Stimulated activated CD4-positive, alpha-beta T cell treated with anti-CD3 and anti-CD28 coated beads, Interleukin-15, amount 100 ng/mL, for 1 hour (primary cell): ENCODE measurements at places on chromosomes 5 and 9.

DNA sequence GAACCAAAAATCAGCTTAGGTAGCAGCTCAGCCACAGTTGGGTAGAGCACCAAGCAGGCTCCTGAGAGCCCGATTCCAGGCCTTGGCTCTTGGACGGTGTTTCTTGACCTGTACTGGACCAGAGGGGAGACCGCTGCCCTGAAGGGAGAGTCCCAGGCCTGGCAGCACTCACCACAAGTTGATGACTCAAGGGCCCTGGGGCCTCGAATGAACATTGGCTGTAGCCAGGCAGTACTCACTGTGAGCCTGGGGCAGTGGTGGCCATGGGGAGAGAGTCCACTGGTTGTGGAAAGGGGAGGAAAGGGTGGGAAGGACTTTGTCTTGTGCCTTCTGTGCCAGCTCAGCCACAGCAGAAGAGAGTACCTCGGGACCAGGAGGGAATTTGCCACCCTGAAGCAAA is 166.1 kb downstream of the EDIL3 start:
- no peak for DNase-seq

- no peak for DNase-seq
Observed at GRCh38 chr5:97820138-97820537, 637.1 kb upstream of the RIOK2 start.

DNA sequence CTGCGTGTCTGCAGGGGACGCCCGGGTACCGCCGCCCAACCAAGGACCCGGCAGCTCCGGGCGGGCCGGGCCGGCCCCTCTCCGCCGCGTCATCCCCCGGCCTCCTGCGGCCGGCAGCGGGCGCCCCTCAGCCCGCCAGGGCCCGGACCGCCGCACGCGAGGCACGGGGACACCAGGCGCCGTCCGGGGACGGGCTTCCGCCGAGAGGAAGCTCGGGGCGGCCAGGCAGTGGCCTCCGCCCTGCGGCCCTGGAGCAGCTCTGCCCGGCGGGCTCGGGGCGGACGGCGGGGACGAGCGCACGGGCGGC is 373 bp downstream of the FBXW5 start:
- DNase-seq = no peak

DNA sequence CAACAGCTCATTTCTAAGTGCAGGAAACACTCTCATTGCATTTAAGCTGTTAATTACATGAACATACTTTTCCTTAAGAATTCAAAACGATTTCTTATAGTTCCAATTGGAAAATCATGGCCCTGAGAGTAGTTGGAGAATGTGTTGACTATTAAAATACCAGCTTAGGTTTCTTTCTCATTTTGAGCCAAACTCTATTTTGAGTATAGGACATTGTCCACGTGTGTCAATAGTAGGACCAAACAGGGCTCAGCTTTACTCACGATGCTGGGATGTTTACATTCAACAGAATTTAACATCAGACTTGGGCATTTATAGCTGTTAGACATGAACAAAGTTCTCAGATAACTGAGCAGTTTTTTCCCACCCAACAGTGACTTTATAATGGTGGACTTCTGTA is 39.6 kb downstream of the ADCY2 start:
- DNase-seq = no peak

DNA sequence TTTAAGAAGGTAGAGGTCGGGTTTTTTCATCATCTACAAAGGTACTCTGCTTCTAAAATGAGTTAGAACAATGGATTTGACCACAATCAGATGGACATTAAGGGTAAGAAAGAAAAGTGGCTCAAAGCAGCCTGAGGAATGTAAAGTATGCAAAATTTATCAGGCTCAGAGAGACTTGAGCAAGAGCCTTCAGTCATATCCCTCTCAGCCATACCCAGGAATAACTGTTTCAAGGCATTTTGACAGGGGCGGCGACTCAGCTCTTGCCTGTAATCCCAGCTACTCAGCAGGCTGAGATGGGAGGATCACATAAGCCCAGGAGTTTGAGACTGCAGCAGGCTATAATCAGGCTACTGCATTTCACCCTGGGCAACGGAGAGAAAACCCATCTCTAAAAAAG is 38.8 kb upstream of the ANXA2R start:
- DNase-seq = no peak

GRCh38 chr5:160339406-160340130 is 27.2 kb upstream of the CCNJL start:
- DNase-seq = no peak

GRCh38 chr5:147963948-147964693 is 57.8 kb upstream of the C5orf46 start:
- DNase-seq = no peak

DNA sequence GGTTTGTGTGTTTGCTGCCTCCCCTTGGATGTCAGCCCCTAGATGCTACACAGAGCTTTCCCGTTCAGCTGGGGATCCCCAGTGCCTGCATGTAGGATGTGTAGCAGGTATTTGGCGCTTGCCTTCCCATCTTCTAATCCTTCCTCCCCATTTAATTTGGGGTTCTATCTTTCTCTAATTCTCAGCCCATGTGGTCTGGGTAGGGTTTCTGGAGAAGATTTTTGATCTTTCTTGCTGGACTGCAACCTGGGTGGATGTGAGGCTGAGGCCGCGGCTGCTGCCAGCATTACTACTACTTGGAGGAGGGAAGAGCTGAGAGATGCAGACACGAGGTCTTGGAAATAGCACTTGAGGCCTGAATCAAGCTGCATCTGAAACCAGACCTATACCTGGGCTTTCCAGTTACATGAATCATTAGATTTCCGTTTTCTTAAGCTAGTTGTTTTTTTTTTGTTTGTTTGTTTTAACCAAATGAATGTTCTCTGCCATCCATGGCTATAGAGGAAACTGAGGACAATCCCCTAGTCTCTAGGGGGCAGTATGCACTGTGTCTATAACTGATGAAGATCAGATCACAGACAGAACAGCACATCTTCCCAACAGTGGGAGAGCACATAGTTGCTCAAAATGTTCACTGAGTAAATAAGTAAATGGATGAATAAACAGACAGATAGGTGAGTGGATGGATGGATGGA is 178.6 kb downstream of the FGF18 start:
- no peak for DNase-seq

- DNase-seq = no peak
Observed at GRCh38 chr5:160788102-160788660, 63.8 kb downstream of the ATP10B start.

DNA sequence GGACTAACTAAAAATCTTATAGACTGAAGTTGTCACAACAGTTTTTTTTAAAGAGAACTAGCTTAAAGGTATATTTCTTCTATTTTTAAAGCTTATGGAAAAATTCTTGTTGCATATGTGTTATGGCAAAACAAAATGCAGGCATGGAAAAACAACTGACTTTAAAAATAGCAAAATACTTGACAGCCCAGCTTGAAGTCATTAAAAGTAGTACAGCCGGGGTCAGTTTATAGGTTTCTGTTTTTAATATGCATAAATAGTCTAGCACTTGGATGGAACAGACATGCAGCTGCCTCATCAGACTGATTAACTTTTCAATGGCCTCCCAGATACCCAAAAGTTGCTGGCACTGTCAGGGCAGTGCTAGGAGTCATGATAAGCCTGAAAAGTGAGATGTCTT is 22.3 kb upstream of the ARL15 start:
- DNase-seq = no peak
